ENCODE measurements at places on chromosomes 7 and 10.

DNA sequence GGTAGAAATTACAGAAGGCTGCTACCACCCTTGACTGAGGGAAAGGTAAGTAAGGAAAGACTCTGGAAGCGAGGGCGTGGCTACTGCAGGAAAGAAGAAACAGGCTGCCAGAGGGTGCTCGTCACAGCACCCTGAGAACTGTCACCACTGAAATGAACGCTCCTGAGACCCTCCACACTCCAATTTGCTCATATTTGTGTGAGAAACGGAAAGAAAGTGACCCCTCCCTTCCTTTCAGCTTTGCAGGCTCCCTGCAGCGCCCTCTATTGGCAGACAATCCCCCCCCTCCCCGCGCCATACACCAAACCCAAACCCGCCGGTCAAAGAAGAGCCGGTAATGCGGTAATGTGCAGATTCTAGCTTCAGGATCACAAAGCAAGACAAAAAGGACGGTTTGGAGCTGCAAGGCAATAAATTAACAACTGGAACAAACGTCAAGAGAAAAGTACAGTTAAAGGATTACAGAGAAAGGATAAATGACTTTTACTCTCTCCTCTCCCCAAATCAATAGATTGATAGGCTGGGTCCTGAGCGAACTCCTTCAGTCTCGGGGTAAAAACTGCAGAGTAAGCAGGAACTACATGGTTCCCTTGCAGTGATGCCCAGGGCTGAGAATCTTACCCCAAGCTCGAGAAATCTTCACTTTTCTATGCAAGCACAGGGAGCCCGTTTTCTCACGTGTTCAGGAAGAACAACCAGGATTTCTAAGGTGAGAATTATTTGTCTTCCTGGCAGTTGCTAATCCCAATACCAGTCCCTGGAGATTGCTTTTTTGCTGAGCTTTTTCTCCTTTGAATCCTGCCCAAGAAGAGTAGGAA, 47.6 kb downstream of the STEAP1B start:
- peak; percentile 85 for DNase-seq

- DNase-seq = peak; percentile 57
Measured at GRCh38 chr10:15483215-15484075, 112.4 kb upstream of the FAM171A1 start.

- DNase-seq = no peak
Measured at GRCh38 chr10:114400091-114400490, 4.2 kb downstream of the AFAP1L2 start.

GRCh38 chr10:132404911-132405462, 8.0 kb downstream of the PWWP2B start:
- DNase-seq = peak; percentile 82

- DNase-seq = no peak
Measured at GRCh38 chr7:44796034-44796503, 412 bp upstream of the PPIA start.

- no peak for DNase-seq
Measured at GRCh38 chr10:57333880-57334279, 933.8 kb downstream of the IPMK start.

DNA sequence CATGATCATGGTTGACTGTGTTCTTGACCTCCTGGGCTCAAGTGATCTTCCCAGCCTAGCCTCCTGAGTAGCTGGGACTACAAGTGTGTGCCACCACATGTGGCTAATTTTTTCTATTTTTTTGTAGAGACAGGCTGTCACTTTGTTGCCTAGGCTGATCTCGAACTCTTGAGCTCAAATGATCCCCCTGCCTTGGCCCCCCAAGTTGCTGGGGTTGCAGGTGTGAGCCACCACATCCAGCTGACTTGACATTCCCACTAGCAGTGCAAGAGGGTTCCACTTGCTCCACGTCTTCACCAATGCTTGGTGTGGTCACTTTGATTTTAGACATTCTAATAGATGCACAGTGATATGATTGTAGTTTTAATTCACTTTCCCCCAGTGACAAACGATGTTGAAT, 25.1 kb downstream of the CYP26A1 start:
- no peak for DNase-seq

- DNase-seq = no peak
Measured at GRCh38 chr7:26387731-26388130, 96.1 kb downstream of the SNX10 start.

DNA sequence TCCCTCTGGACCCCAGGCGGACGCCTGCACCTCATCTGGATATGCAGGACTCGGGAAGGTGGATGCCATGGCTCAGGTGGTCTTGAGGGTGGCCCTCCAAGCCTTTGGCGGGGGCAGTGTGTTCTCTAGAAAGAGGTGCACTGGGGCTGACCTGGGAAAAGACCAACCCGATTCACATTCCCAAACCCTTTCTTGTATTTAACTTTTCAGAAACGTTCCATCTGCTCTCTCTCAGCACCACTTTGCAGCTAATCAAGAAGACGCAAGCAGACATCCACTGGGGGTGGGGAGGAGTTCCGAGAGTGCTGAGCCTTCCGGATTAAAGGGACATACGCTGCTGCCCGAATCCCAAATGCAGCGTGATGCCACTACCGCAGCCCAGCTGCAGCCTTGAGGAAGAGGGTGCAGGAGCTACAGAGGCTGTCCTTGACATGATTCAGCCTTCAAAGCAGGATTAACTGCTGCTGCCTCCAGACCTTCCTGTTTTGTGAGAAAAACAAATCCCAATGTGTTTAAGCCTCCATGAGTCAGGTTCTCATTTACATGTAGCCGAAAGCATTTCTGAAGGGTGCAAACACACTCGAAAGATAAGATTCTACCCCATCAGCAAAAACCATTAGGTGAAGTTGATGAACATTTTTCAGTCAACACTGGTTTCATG, 39.9 kb downstream of the RBM17 start:
- peak; percentile 85 for DNase-seq

DNA sequence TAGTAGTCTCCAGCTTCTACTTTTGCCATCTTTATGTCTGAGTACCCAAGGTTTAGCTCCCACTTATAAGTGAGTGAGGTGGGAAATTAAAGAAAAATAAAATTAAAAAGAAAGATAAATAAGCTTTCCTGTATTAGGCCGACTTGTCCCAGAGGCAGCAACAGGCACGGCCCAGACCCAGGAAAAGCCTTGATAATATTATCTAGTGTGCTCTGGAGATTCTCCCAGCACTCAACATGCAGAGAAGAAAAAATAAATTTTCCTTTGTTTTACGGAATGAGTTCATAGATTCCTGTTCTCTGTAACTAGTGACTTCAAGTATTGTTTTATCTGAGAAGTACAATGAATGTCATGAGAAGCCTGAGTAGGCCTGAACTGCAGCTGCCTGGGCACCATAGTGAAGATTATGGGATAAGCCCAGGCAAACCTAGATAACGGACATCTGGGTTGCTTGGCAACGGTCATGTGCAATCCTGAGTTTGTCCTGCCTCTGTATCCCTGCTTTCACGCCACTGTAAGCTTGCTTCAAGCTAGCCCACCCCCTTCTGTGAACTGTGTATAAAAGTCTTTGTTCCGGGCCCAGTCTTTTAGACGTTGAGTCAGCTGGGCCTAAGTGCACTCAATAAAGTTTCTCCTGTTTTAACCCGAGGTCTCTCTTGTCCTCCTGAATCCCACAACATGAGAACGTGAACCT, 6.4 kb downstream of the ATE1 start:
- peak; percentile 59 for DNase-seq

DNA sequence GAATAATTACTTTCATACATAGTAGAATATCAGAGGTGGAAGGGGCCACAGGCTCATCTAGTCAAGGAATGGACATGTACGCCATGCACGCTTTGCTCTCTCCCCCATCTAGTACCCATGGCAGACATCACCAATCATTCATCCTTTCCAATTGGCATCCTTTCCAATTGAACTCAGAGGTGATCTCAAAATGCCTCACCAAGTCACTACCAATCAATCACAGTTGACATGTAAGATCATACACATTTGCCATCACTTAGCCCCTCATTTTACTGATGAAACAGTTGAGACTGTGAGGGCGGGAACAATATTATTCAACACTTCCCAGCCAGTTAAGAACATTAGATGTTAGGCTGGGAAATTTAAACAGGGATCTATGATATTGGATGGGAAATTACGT, 308.4 kb downstream of the FGFR2 start:
- DNase-seq = no peak

DNA sequence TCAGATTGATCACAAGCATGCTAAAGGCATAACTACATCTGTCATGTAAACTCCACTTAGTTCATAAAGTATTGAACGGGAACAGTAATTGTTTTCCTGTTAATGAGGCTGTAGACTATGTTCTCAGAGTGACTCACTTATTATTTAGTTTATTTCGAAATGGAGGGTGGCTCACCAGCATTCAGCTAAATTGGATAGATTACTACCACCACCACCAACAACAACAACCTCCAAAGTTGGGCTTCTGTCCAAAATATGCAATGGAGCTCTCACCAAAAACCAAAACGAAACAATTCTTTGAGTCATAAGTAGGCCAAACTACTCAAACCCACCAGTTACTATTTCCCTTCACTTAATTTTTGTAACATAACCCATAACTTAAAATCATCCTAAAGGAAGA, 127.9 kb upstream of the NRBF2 start:
- no peak for DNase-seq

GRCh38 chr10:28219251-28219650, 83.6 kb downstream of the MPP7 start:
- DNase-seq = no peak

GRCh38 chr7:70935854-70936253, 196.1 kb upstream of the GALNT17 start:
- peak; percentile 52 for DNase-seq

DNA sequence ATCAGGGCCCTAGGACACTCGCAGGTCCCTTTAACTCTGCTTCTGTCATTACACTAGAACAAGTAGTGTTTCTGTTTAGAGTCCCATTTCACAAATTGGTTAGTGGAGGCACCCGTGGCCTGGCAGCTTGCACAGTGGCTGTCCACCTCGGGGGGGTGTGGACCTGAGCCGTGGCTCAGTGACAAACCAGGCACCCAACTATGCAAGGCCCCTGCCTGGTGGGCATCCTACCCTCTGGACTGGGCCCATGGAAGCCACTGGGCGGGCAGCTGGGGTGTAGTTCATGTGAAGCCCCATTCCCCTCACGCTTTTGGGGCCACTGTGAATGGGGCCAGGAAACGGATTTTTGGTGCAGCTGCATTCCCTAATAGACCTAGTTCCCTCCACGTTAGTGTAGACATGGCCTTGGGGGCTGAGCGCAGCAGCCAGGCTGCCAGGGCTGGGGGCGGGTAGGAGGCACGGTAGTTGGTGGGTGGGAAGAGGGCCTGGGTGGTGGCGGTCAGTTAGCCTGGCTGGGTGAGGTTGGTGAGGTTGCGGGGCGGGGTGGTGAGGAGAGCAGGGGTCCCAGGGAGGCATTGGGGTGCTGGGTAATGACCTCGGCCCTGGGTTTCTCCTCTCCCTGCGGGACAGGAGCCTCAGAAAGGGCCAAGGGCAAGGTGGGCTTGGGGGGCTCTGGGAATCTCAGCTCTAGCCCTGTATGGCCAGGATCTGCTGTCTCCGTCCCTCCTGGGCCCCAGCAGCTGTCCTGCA, 18.7 kb downstream of the ZNF316 start:
- DNase-seq = peak; percentile 46

- DNase-seq = peak; percentile 82
Measured at GRCh38 chr10:112898540-112899390, 51.3 kb upstream of the TCF7L2 start.

- DNase-seq = no peak
Measured at GRCh38 chr7:67523713-67524112, 527.1 kb downstream of the TYW1 start.

- DNase-seq = peak; percentile 64
Measured at GRCh38 chr7:97499204-97499603, 232.7 kb upstream of the TAC1 start.

DNA sequence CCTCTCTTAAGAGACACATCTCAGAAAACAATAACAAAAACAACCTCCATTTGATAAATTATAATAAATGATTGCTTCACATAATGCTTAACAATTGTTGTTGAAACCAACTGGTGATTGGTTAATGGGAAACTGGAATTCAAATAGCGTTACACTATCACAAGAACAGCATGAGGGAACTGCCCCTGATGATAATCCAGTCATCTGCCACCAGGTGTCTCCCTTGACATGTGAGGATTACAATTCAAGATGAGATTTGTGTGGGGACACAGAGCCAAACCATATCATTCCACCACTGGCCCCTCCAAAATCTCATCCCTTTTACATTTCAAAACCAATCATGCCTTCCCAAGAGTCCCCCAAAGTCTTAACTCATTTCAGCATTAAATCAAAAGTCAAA, 375.9 kb downstream of the BMPER start:
- no peak for DNase-seq

DNA sequence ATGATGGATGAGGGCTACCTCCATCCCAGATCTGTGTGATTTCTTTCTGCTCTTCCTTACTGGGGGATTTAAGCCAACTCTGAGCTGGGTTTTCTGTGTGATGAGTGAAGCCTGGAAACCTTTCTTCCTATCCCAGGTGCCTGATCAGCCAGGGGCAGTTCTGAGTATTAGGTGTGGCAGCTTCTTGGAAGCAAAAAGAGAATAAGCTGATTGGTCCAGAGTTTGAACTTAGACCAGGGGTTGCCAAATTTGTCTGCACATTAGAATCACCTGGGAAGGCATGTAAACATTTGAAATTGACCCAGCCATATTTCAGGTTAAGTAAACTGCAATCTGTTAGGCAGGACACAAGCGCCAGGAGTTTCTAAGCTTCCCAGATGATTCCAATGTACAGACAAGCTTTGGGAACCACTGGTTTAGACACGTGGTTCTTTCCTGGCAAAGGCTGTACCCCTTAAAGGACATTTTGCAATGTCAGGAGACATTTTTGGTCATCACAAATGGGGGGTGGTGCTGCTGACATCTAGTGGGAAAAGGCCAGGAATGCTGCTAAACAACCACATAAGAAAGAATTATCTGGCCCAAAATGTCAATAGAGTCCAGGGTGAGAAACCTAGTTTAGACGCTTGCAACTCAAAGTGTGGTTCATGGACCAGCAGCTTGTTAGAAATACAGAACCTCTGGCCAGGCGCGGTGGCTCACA, 160.5 kb upstream of the GHITM start:
- DNase-seq = no peak

DNA sequence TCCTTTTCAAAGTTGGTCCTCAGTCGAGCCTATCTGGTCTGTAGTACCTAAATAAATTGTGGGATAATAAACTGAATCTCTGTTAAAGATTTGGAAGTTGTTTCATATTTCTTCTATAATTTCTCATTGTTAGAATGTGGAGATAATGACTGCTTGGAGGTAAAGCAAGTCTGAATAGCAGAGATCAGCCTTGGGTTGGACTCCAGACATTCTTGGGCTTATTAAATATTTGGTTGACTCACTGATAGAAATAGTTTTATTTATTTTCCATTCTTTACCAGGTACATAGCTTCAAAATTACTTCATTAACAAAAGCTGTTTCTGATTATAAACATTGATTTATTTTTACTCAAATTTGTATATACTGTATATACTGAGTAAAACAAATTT, 34.3 kb downstream of the TPST1 start:
- DNase-seq = no peak

DNA sequence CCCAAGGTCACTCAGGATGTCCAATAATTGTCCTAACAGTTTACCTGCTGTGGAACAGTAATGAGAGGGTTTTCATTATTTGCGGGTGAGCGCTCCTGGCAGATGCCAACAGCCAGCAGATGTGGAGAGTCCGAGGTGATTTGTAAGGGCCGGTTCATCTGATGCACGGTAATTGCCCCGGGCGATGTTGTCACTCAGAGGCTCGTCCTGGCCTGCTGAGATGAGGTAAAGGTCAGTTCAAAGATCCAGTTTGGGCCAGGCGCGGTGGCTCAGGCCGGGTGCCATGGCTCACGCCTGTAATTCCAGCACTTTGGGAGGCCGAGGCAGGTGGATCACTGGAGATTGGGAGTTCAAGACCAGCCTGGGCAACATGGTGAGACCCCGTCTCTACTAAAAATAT, 16.9 kb downstream of the LHPP start:
- DNase-seq = no peak
